ENCODE measurements at places on chromosomes 6 and 20.

GRCh38 chr6:4066029-4066755, 12.7 kb downstream of the FAM217A start:
- DNase-seq, result peak; percentile 42

GRCh38 chr20:32993496-32994050, 10.7 kb downstream of the SUN5 start:
- DNase-seq, result no peak

DNA sequence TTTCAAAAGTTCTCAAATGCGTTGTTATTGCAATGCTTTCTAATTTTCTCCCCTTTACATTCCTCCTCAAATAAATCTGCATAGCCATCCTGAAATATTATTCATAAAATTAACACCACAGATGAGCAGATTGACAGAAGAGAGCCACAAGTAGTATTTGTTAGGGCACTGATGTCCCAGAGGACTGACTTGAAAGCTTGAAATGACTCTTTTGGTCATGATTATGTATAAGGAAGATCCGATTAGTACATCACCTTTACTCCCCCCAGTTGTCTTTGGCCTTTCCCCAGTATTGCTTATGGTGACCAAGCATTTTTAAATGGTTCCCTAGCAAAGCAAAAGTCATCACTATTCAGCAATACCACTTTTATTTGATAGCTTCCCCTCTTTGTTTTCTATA, 187.6 kb downstream of the ADAT2 start:
- no peak for DNase-seq

DNA sequence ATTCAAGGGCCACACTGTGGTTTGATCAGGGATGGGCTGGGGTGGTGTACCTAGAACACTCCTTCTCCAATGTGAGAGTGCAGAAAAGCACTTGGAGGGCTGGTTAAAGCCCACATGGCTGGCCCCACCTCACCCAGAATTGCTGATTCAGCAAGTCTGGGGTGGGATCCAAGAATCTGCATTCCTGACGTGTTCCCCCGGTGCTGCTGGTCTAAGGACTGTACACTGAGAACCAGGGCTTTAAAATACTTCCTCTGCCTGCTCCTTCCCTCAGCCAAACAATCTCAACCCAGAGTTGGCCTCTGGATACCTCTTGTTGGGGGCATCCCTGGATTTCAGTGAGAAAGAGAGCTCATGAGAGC, 13.4 kb upstream of the OCSTAMP start:
- no peak for DNase-seq

DNA sequence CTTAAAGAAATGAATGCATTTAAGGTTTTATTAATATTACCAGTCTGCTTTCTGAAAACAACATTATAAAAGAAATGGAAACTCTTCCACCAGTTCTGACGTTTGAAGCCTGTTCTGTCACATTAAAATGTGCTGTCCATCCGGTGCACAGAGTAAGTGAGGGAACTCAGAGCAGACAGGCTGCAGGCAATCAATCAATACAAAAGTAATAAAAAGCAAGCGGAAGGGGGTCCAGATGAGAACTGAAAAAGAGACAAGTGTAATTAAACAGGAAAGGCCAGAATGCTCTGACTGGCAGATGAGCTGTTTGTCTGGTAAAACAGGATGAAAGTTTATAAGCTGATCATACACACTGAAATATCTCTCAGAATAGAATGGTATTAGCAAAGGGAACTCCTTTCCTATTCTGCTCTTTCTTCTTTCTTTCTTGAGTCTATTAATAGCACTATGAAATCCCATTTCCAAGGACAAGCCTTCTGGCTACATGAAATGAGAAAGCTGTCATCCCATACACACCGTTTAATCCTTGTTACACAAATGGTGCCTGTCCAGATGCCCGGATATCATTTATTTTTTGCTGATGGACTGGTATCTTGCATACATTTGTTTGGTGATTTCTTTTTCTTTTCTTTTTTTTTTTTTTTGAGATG, 94.3 kb downstream of the RAMACL start:
- no peak for DNase-seq

DNA sequence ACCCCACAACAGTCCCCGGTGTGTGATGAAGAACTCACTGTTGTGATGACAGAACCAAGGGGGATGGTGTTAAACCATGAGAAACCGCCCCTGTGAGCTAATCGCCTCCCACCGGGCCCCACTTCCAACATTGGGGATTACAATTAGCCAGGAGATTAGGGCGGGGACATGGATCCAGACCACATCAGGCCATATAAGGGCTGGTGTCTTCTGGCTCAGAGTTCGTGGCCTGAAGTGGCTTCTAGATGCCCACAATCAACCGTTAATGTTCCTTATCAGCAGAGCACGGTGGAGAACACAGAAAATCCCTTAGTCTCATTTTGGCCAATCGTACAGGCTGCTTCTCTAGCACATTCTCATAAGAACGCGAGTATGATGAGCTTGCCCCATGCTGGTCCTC, 10.9 kb upstream of the MAS1 start:
- DNase-seq, result no peak

- no peak for DNase-seq
Observed at GRCh38 chr20:50865114-50865513, 66.1 kb downstream of the ADNP start.

DNA sequence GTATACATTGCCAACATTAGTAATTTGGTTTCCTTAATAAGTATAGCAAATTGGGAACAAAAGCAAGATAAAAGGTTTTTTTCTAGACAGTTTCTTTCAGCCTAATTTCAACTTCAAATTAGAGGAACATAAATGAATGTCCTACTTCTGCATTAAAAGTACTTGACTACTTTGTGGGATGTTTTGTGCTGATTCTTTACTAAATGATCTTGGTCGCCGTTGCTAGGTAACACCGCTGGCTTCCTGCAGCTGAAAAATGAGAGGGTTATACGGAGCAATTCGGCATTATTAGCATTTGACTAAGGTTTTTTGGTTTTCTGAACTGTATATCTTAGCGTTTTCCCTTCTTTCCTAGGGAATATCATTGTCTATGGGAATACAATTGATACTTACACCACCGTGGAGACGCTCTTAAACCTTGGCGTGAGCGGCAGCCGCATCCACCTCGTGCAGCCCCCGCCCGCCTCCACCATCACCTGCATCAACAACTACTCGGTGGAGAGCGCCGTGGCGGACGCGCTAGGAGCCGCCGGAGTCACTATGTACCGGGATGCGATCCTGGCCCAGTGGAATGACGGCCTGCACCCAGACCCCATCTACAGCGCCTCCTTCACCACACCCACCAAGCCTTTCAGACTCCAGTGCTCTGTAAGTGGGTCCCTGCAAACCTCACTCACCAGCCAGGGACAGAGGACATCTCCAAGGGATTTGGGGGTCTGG, 90.9 kb upstream of the INSM1 start:
- peak; percentile 80 for DNase-seq

DNA sequence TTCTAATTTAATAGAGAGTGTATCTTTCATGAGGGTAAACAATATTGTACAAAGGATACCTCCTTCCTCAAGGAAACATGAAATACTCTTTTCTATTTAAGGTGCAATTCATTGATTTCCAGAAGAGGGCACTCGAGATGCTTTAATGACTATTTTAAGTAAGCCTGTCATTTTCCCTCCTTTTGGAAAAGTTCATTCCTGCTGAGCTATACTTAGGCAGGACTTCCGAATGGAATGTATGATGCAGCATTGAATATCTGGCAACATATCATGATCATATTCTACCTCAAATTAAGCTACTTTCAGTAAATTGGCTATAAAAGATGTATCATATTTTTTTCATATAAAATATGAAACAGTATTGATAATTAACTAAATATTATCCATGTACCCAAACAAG, 5.0 kb downstream of the DST start:
- peak; percentile 85 for DNase-seq

DNA sequence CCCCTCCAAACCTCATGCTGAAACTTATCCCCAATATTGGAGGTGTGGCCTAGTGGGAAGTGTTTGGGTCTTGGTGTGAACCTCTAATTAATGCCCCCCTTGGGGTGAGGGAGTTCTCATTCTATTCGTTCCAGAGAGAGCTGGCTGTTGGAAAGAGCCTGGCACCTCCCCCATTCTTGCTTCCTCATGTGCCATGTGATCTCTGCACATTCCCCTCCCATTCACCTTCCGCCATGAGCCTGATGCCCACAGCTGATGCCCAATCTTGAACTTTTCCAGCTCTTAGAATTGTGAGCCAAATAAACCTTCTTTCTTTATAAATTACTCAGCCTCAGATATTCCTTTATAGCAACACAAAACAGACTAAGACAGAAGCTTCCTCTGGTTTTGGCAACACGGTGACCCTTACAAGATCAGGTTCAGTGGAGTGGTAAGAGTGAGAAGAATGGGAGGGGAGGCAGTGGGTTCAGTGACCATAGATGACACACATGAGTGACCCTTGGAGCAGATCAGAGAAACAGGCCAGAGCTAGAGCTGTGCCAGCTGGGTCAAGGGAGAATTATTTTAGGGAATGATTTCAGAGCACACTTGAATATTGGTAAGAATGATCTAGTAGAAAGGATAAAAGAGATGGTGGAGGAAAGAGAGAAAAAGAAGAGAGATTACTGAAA, 176.4 kb downstream of the LY86 start:
- DNase-seq, result no peak

- DNase-seq, result no peak
Observed at GRCh38 chr6:28167926-28168325, 26.2 kb downstream of the ZKSCAN8 start.

DNA sequence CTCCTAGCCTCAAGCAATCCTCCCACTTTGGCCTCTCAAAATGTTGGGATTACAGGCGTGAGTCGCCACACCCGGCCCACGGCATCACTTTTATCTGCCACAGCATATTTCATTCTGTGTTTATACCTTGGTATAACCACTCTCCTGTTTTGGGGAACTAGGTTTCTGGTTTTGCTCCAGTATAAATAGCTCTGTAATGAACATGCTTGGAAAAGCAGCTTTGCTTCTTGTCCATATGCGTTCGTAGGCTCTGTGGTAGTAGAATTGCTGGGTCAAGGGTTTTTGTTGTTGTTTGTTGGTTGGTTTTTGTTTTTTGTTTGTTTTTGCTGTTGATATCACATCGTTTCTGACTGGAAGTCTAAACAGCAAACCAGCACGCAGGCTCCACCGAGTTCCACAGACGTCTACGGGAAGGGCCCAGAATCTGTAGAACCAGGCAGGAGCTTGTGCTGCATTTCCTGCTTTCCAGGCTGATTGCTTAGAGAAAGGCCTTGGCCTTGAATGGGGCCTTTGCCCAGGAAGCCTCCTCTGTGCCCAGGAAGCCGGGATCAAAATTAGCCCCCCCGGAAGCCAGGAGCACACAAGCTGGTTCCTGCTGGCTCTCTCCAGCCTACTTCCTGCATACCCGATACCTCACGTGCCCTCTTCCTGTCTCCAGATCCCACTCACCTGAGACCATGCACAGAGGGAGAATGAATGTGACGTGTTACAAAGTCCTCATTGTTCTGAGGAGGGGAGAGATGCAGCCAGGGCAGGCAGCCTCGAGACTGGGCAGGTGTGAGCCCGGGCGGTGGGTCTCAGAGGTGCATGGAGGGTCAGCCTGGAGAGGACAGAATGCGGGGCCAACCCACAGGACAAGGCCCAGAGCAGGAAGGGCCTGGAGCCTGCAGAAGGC, 34.7 kb downstream of the AAR2 start:
- DNase-seq, result no peak

- no peak for DNase-seq
Observed at GRCh38 chr6:161546632-161547031, 272.8 kb upstream of the AGPAT4 start.

- peak; percentile 76 for DNase-seq
Observed at GRCh38 chr6:148144917-148145521, 197.6 kb upstream of the SASH1 start.

GRCh38 chr6:132404736-132405135, 3.5 kb upstream of the MOXD1 start:
- DNase-seq, result peak; percentile 59

GRCh38 chr20:35660122-35660937, 4.4 kb downstream of the CPNE1 start:
- no peak for DNase-seq

DNA sequence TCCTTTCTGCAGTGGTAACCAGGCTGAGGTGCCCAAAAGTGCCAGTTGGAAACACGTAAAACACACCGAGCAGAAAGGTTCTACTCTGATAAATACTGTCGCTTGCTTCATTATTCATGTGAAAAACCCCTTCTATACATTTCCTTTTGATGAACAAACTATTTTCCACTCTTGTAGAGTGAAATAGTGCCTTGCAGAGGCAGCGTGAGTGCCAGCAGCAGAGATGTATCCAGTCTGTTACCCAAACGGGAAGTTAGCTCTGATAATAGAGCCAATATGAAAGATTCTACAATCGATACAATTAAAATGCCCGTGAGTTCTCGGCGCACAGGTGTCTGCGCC, 1.5 kb downstream of the ZBTB46 start:
- DNase-seq, result no peak

DNA sequence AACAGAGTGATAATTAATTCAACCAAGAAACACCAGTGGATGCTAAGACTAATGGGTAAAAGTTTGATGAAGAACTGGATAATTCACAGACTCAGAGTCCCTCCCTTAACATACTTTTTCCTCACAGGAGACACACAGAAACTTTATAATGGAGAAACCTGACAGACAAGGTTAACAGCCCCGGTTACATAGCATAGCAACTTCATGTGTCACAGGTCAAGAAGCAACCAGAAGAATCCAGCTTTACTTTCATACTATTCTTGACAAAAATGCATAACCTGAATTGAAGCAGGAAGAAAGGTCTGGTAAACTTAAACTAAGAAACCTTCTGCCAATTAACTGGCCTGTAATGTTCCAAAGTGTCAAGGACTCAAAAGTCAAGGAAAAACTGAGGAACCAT, 375.9 kb downstream of the RNF144B start:
- no peak for DNase-seq

GRCh38 chr6:81051952-81052351, 700.5 kb downstream of the TENT5A start:
- DNase-seq, result no peak

DNA sequence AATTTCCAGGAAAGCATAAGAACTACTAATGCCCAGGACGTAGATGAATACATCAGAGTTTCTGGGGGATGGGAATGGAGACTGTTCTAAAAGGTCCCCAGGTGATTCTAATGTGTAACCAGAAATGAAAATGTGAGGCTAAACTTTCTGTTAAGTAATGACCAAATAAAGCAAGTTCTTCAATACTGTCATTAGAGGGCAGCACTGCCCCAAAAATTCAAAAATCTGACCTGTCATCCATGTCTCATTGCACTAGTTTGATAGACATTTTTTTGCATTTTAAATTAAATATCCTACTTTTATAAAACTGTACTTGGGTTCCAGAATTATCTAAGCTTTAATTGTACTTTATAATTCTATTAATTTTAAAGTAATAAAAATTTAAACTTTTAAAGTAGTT, 94.9 kb downstream of the RFX6 start:
- DNase-seq, result peak; percentile 40

DNA sequence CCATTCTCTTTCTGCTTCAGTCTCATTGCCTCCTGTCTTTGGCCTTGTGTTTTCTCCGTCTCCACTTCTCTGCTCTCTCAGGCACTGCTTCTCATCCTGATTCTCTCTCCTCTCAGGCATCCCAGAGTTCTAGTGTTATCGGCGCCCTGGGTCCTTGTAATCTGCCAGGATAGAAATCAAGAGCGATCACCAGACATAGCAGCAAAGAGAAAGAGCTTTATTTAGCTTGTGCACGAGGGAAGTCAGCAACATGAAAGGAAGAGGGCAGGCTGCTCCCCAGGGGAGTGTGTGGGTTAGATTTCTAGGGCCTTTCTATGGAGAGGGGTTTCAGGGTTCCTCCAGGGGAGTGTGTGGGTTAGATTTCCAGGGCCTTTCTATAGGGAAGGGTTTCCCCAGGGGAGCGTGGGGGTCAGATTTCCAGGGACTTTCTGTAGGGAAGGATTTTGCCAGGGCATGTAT, 32.5 kb downstream of the SUN5 start:
- DNase-seq, result peak; percentile 9

All from NCI-H69 (cell line).